ENCODE measurements at places on chromosomes 11 and 22. TPM values are rescaled to one million over a fixed set of nuclear protein-coding genes. Genes with fewer than 3 reads are reported as not detected.

GRCh38 chr22:43326331-43327156 lies 16.6 kb downstream of the SCUBE1 start:
- H3K36me3 ChIP-seq = no peaks in the 10 kb centered on the region
- H3K27ac ChIP-seq = no peak overlapping the region

GRCh38 chr11:128207861-128208321 lies 379.5 kb downstream of the ETS1 start:
- no peaks in the 10 kb centered on the region for H3K27me3 ChIP-seq
- no peak overlapping the region for H3K27ac ChIP-seq
- no peak overlapping the region for H3K4me3 ChIP-seq
- H3K4me1 ChIP-seq = peaks cover 16% of the 10 kb centered on the region
- no peak for DNase-seq

KCNQ1OT1 gene
- total RNA-seq = 1.6 TPM

OR52H1 gene
- 0.35 TPM for total RNA-seq

SLC25A1 gene
- total RNA-seq = 50.3 TPM
